ENCODE measurements at places on chromosomes 6 and 20. TPM values are rescaled to one million over a fixed set of nuclear protein-coding genes. Genes with fewer than 3 reads are reported as not detected.

DNA sequence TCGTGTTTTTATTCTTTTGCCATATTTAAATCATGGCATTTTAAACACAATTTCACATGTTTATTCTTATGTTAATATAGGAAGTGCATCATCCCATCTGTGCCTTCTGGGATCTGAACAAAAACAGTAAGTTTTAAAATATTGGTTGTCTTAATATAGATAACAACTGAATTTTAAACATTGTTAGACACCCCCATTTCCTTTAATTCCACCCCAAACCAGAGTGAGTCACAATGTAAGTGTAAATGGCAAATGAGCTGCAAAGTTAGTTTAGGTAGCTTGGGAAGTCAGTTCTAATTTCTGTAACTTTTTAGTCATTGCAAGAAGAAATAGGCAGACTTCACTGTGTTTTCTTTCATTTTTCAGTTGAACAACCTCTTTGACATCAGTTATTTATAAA is 108.0 kb downstream of the ADGRG6 start:
- DNase-seq: no peak
- peaks cover 36% of the 10 kb centered on the region for H3K4me1 ChIP-seq
- H3K36me3 ChIP-seq: no peaks in the 10 kb centered on the region
- no peaks in the 10 kb centered on the region for H3K27me3 ChIP-seq

DNA sequence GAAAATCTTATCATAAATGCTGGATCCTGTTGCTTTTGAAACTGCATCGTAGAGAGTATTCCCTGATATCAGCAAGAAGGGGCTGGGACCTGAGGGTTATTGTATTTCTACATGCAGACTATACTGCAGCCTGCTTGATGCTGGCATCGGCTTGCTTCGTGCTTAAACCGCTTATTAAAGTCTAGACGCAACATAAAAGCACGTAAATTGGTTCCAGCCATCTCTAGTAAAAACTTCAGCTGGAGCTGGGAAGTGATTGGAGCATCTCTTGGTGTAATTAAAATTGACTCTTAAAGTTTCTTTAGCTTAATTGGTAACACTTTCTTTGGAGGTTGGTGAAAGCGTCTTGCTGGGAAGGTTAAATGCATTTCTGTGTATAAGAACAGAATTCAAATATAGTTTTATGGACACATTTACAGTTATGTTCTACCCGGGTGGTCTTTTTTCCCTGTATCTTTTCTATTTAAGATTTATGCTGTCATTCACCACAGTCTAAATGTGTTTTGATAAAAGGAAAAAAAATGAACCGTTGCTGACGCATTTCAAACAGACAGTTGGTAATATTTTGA is 139.0 kb upstream of the JAG1 start:
- H3K4me3 ChIP-seq: no peak overlapping the region
- H3K4me1 ChIP-seq: no peaks in the 10 kb centered on the region
- H3K27me3 ChIP-seq: no peaks in the 10 kb centered on the region
- H3K36me3 ChIP-seq: no peaks in the 10 kb centered on the region
- no peak for DNase-seq

DNA sequence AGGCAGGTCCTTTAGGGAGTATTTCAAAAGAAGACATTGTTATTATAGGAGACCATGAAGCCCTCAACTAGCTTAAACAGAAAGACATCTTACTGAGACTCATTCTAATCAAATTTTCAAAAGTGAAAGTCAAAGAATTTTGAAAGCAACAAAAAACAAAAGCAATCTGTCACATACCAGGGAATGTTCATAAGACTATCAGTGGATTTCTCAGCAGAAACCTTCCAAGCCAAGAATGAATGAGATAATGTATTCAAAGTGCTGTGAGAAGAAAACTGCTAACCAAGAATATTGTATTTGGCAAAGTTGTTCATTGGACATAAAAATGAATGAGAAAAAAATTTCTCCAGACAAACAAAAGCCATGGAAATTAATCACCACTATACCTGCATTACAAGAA is 48.2 kb upstream of the FUT9 start:
- H3K27me3 ChIP-seq: no peaks in the 10 kb centered on the region
- H3K4me1 ChIP-seq: no peaks in the 10 kb centered on the region
- no peak for DNase-seq
- no peak overlapping the region for H3K27ac ChIP-seq
- no peaks in the 10 kb centered on the region for H3K36me3 ChIP-seq

DNA sequence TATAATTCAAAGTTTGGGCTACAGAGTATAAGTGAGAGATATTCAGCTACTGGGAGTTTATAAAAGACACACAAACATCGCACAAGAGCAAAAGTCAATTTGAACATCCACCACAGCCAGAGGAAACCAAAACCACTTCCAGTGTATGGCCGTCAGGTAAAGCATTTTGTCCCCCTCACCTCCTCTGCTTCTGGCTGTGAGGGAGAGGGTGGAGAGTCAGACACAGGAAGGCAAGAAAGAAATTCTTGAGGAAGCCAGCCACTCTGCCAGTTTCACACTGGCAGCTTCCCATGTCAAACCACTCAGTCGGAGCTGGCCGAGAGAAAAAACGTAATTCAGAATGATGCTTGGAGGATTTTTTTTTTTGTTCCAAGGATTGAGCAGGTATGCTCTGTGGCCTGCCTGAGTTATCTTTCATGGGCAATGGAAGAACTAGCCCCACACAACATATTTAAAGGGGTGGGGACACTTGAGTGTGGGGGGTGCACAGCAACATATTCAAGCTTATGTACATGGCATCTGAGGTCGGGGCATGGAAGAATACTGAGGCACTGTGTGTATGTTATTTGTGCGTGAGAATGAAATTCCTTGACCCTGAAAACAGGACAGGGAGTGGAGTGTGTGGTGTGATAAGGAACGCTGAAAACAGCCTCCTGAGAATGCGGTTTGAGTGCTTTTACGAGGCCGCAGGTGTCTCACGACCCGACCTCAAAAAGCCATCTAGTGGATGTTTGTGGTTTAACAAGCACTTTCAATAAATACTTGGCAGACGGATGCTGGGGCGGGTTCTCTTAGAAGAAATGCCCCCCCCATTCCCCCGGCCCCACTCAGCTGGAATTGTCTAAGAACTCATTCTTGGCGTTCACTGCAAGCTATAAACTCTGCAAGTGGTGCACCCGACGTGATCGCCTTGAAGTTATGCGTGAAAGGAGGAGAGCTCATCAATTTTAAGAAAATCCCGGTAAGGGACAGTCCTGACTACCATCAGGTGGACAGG is 27.5 kb upstream of the ZBTB22 start:
- H3K27me3 ChIP-seq: no peaks in the 10 kb centered on the region
- H3K36me3 ChIP-seq: no peaks in the 10 kb centered on the region
- H3K4me1 ChIP-seq: peaks cover 8% of the 10 kb centered on the region
- DNase-seq: peak; percentile 93
- H3K27ac ChIP-seq: no peak overlapping the region

Gene MYH7B
- 0.10 TPM for total RNA-seq

Gene TSPO2
- total RNA-seq: not detected

Gene E2F3
- 37.2 TPM for total RNA-seq

Gene PNLDC1
- total RNA-seq: 0.12 TPM

Measured in GM23338 (cell line).